ENCODE measurements at places on chromosomes 2 and 18. TPM values are rescaled to one million over a fixed set of nuclear protein-coding genes. Genes with fewer than 3 reads are reported as not detected.

- no peak for DNase-seq
These were observed 40.9 kb upstream of the STPG4 start for GRCh38 chr2:47196046-47196445.

DNA sequence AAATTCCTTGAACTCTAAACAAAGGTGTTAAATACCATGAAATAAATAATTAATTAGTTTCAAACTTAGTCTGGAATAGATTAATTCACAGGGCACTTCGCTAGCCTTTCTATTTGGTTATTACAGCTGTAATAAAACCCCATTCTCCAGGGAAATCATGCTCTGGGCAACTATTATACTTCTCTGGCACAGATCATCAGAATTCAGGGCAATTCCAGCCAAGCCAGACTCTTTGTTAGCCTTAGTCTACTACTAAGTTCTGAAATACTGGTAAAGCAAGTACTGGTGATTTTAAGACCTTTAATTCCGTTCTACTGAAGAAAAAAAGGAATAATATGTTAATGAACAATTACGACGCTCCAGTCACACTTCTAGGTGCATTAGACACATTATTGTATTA lies 123.4 kb upstream of the PDE1A start:
- no peak for DNase-seq

- DNase-seq: no peak
These were observed 455.7 kb downstream of the TSN start for GRCh38 chr2:122210898-122211856.

DNA sequence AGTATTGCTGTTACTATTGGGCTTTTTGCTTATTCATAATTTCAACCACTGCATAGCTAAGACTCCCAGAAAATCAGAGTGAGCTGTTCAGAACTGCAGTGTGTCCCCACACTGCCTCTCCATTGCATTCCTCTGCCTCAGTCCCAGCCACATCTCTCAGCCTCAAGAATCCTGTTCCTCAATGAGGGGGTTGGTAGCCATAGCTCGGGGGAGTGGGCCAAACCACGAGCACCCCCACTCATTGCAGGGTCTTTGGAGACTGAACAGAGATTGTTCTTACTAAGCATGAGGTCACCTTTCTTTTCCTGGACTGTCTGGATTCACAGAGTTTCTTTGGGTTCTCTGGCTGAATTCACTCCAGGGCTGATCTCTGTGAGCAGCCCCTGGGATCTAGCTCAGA lies 161.1 kb downstream of the GFPT1 start:
- no peak for DNase-seq

DNA sequence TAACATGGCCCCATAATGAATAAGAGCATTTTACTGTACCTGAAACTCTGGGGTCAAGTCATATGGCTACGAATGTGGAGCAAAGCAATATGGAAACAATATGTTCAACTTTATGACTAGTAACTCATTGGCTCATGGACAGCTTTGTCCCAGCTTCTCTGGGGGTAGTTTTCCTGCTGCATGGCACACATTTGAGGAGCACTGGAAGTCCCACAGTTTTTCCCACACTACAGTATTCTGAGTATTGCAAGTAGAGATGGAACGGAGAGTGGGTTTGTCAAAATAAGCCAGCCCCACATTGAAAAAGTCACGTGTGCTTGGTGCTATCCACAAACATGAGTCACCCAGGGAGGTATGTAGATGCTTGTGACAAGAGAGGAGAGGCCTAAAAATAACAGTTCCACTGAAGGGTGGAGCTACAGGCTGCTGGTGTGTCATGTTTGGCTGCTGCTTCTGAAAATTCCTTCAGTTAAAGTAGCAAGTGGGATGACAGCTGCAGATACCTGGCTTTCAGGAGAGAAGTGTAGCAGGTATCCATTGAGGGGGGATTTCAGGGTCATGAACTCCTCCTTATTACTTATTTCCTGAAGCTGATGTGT lies 48.2 kb upstream of the CTAGE1 start:
- peak; percentile 64 for DNase-seq

DNA sequence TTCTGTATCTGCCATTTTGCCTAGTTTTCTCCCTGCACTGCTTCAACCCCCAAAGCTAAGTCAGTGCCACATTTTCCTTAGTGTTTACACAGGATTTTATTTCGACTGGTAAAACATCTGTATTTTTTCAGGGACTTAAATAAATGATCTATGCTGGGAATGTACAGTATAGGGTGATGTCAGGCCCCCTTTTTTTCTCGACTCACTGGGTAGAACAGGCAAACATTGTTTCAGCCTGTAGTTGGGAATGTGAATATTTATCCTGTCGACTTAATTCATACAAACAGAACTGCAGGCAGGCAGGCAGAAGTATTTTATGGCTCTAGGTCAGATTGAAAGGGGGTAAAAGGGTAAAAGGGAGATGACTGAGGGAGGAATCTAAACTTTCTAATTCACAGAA lies 123.5 kb upstream of the ZFP36L2 start:
- DNase-seq: no peak

GRCh38 chr2:190599073-190599472 lies 49.8 kb upstream of the NAB1 start:
- no peak for DNase-seq

- DNase-seq: no peak
These were observed 40.0 kb upstream of the LAPTM4A start for GRCh38 chr2:20091305-20091991.

GRCh38 chr2:238942726-238943300 lies 94.9 kb downstream of the TWIST2 start:
- DNase-seq: no peak

DNA sequence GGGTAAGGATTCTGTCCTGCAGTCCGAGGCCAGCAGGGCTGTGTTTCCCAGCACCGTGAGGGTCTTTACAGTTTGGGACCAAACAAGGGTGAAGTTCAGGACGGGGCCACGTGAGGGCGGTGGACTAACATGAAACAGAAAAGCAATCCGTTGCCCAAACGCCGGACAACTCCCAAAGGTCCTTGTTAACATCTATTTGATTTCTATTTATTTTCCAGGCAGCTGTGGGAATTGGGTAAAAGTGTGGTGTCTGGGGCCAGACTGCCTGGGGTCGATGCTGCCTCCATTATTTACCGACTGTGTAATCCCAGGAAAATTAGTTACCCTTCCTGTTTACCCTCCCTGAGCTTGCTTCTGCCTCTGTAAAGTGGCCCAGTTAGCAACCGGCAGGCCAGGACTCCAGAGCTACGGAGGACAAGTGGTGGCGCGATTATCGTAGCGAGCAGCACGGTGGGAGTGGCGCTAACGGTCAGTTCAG lies 66.3 kb upstream of the TCF7L1 start:
- peak; percentile 63 for DNase-seq

- DNase-seq: no peak
These were observed 42.3 kb downstream of the B3GNT2 start for GRCh38 chr2:62238236-62238635.

DNA sequence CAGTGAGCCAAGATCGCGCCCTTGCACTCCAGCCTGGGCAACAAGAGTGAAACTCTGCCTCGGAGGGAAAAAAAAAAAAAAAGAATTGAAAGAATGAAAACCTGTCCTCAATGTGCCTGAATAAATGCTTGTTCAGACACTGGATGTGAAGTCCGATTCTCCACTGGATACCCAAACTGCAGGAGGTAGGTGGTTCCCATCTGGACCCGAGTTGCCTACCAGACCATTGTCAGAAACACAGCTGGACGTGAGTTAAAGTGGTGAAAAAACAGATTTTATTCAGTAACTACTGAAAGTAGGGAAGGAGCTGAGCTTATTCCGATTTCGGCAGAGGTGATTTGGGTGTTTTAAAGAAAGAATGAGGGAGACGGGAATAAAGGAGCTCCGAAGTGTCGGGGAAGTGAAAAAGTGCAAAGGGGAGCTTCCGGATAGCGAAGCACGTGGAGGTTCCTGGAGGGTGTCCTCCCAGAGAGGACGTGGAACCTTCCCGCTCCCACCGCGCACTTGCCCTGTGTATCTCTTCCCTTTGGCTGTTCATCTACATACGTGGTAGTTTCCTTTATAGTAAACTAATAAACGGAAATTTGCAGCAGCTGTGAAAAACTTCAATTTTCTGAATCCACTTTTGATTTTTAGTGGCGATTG lies 10.4 kb upstream of the ZDBF2 start:
- DNase-seq: no peak

- no peak for DNase-seq
These were observed 17.4 kb downstream of the IRS1 start for GRCh38 chr2:226782092-226782713.

DNA sequence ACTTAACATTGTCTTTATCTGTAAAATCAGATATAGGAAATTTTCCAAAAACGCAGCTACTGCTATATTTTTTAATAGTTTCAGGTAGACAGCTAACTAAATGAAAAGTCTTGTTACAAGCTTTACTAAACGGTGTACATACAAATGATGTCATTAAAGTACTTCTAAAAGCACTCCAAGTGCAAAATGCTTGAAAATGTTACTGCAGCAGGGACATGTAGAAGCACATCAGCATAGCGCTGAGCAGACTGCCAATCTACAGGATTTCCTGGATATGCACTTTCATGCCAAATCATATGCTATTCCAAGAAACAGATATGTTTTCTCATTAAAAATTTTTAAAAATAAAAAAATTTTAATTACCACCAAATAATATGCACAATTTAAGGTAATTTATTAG lies 61.7 kb downstream of the SMAD2 start:
- DNase-seq: no peak

DNA sequence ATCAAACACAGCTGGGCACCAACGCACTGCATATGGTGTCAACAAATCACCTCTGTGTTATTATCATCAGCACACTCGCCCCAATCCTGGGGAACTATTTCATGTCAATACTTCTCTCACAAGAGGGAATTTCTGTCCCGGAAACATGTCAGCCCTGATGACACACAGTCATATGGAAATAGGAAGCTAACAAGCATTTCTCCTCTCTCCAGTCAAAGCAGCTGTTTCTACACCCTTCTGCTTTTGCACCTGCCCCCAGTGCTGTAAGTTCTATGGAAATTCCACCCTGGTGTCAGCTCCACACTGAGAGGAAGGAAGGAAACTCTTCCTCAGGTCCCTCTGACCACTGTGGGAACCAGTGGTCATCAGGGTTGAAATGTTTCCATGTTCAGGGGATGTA lies 447.6 kb upstream of the ID2 start:
- no peak for DNase-seq

GRCh38 chr2:51053213-51053612 lies 21.3 kb upstream of the NRXN1 start:
- DNase-seq: no peak

DNA sequence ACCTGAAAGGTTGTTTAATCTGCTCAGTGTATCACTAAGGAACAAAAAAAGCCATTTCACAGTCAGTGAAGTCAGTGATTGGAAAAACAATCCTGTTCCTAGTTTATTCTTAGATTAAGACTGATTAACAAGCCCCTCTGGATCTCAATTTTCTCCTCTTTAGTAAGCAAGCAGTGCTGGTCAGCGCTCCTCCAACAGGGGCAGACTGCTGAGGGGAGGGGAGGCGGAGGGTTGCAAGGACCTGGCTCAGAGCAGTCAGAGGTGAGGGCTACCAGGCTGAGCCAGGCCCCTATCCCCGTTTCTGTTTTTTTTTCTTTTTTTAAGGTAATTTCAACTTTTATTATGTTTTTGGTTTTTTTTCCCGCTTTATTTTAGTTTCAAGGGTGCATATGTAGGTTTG lies 24.7 kb upstream of the KCNS3 start:
- no peak for DNase-seq

GRCh38 chr2:96946625-96947024 lies 39.8 kb downstream of the FAM178B start:
- DNase-seq: no peak

DNA sequence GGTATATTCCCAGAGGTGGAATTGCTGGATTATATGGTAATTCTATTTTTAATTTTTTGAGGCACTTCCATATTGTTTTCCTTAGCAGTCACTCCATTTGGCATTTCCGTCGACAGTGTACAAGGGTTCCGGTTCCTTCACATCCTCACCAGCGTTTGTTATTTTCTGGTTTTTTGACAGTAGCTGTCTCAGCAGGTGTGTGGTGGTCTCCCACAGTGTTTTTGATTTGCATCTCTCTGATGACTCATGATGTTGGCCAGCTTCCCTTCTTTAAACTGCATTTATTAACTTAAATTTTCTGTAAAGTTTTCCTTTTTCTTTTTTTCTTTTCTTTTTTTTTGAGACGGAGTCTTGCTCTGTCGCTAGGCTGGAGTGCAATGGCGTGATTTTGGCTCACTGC lies 19.7 kb downstream of the SH3BP4 start:
- DNase-seq: no peak

DNA sequence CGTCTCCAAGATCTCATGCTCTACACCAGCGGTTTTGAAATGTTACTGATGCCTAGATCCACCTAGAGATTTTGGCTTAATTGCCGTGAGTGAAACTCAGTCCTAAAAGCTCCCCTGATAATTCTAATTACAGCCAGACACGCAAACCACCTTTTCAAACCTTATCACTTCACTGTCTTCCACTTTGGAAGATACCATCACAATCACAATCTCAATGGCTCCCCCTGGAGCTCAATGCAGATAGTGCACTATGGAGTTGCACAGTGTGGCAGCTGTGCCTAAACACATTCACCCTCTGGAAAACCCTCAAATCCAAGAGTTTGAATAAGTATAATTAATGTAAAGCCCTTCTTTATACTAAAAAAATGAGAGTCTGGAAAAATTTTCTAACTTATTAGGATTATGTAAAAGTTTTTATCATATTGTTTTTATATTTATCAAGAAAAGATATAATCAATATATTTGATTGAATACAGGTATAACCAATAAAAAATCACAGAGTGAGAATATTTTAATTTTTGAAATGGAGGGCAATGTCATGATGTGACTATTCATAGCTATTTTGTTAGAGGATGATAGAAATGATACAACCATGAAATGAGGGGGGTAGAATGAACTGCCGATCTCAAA lies 102.9 kb upstream of the SLC8A1 start:
- peak; percentile 56 for DNase-seq

GRCh38 chr2:11581124-11581796 lies 47.4 kb downstream of the GREB1 start:
- DNase-seq: no peak

DNA sequence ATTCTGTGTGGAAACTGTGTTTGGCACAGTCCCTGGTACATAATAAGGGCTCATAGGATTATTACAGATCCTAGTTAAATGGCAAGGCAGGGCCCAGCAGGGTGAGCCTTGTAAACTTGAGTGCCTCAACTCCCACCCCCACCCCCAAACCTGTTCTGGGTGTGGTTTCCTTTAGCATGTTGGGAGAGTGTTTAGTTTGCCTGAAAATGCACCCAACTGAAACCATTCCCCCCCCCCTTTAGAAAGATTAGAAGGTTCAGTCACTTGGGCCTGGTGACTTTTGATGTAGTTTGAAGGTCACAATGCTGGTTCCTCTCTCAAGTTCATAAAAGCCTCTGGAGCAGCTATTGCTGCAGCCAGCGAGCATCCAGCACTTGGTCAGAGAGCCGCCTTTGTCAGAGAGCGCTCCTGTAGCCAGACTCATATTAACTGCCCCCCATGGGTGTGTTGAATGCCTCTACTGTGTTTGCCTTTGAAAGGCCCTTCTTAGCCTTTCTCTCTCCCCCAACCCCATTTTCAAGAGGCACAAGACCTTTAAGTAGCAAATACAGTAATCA lies 113.7 kb downstream of the SPTBN1 start:
- DNase-seq: no peak

Gene LRP1B
- total RNA-seq: 0.54 TPM

Gene CRACDL
- 2.4 TPM for total RNA-seq

Gene CD207
- not detected for total RNA-seq

Gene SMYD1
- not detected for total RNA-seq

Gene PRSS56
- 0.18 TPM for total RNA-seq

Gene L3MBTL4
- total RNA-seq: 0.87 TPM

Gene GNAL
- 0.44 TPM for total RNA-seq

Gene TMEM37
- 0.28 TPM for total RNA-seq

Gene TSHZ1
- 10.0 TPM for total RNA-seq

All from Panc1 (cell line).